Suppressor macrophage (primary cell): ENCODE measurements at places on chromosomes 2 and 18.

DNA sequence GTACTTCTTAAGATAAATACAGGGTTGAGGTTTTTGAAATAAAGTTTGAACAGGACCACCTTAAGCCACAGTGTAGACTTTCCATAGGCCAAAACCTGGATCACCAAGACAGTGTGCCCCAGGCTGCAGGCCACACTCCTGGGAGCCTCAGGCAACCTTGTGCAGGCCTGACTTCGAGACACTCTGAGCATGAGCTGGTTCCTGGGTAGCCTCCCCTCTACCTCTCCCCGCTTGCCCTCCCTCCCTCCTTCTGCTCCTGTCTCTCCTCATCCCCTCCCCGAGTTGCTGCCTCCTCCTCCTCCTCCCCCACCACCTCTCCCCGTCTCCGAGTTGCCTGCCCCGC lies 10.6 kb upstream of the PROC start:
- no peak for DNase-seq

DNA sequence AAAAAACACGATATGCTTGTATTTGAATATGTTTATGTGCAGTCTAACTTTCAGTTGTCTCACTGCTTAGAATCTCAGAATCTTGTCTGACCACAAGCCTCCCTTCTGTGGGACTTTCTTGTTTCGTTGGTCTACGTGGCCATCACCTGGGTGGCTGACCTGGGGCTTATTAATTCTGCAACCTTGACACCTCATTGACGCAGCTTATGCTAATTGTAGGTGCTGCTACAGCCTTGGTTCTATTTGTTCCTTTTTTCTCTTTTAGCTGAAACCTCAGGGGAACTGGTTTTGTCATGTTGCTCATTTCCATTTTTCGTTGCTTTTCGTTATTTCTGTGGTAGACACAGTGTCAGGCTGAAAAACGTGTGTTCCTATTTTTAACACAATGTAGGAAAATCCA lies 273.7 kb downstream of the SLC4A3 start:
- DNase-seq: no peak

DNA sequence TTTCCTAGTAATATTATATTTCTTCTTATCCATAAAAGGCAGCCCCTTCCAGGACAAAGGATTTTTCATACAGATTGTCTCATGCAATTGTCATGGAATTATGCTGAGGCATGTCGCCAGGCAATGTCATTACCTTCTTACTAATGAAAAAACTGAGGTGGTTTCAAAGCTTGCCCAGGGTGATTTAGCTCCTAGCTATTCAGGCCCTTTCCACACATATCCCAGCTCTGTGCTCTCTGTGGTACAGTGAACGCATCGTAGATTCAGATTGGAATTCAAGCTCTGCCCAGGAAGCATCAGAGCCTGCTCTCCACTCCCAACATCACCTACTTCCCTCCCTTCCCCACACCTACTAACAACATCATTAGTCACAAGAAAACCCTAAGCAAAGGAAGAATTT lies 60.1 kb downstream of the ATP8B1 start:
- DNase-seq: no peak

- no peak for DNase-seq
Observed at GRCh38 chr2:205138735-205139134, 543.6 kb upstream of the NRP2 start.

DNA sequence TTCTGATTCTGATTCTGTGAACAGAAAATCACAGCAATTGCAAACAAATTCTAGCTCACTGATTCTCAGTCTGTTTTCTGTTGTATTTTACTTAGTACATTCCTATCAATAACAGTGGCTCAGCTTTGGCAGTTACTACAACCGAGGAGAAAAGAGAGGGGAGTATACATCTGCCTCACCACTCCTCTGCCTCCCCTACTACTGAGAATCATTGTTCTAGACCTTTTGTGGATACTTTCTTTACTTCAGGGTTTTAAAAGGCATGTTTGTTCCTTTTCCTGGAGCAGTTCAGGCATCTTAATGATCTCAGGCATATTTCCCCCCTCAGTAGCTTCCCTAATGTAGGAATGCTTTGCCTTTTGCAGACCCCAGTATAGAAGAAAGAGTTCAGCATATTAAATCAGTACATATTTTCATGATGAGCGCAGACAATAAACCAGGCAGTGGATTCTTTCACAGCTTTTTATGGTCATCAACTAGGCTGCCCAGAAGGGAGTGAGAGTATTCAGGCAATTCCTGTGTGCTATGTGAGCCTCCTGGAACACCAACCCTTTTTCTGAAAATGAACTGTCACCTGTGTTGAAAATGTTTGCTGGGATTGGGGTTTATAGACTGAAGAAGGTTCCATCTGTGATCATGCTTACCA lies 10.3 kb downstream of the STAMBP start:
- no peak for DNase-seq

- no peak for DNase-seq
Observed at GRCh38 chr18:13232971-13233786, 14.6 kb downstream of the LDLRAD4 start.

DNA sequence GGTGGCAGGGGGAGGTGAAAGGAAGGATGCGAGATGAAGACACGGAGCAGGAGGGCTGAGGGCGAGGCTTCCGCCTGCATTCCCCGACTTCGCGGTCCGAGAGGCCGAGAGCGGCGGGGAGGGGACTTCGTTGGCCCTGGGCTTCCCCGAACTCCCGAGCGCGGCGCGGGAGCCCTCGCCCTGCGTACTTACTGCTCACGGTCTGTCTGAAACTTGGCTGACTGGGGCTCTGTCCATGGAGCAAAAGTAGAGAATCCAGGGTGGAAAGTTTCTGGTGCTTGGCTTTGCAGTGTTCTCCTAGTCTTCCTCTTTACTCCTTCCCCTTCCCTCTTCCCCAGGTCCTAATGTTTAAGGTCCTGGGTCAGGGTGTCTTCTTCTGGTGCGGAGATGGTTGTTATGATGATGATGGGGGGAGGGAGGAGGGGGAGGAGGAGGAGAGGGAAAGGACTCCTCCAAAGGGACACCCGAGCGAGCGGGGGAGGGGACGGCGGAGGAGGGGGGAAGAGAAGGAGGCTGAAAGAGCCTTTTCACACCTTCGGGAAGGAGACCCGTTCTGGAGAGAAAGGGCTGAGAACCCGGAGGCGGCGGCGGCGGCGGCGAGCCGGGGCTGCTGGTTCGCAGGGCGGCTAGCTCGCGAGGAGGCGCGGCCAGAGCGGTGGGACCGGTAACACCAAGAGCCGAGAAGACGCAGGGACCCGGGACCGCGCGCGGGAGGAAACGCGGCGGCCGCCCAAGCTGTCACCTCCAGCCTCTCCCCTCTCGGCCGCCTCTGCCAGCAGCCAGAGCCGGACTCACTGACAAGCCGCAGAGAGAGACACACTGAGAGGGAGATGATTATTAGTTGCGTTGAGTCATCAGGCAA lies at the start of gene SATB2:
Gene SATB2 (minus strand): TSS at position 793 of the 862 bp plus-strand sequence. CDS start 1,902 bp downstream, outside the sequence.
- peak; percentile 46 for DNase-seq

- DNase-seq: no peak
Observed at GRCh38 chr18:13430663-13431062, 212.1 kb downstream of the LDLRAD4 start.

DNA sequence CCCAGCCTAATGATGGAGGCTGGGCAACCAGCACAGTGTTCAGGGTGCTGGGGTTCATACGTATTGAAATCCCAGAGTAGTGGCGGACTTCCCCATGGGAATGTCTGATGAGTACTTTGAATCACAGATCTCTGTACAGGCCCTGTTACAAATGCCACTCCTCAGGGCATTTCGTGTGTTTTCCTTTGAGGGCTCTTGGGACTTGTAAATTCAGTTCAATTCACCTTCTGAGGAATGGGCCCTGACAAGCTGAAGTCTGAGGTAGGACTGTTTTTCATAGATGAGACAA lies 288 bp upstream of the RDH14 start:
- DNase-seq: no peak
